ENCODE measurements at places on chromosomes 5 and 9.
A peak's percentile ranks its signal among the peaks of the same experiment; 100 is the strongest.

- H3K4me1 ChIP-seq = no peaks in the 10 kb centered on the region
- DNase-seq = no peak
- no peaks in the 10 kb centered on the region for H3K27me3 ChIP-seq
- no peak overlapping the region for H3K4me3 ChIP-seq
- H3K27ac ChIP-seq = no peak overlapping the region
- H3K36me3 ChIP-seq = no peaks in the 10 kb centered on the region
Measured at GRCh38 chr5:146426853-146427618, 20.1 kb upstream of the TCERG1 start.

DNA sequence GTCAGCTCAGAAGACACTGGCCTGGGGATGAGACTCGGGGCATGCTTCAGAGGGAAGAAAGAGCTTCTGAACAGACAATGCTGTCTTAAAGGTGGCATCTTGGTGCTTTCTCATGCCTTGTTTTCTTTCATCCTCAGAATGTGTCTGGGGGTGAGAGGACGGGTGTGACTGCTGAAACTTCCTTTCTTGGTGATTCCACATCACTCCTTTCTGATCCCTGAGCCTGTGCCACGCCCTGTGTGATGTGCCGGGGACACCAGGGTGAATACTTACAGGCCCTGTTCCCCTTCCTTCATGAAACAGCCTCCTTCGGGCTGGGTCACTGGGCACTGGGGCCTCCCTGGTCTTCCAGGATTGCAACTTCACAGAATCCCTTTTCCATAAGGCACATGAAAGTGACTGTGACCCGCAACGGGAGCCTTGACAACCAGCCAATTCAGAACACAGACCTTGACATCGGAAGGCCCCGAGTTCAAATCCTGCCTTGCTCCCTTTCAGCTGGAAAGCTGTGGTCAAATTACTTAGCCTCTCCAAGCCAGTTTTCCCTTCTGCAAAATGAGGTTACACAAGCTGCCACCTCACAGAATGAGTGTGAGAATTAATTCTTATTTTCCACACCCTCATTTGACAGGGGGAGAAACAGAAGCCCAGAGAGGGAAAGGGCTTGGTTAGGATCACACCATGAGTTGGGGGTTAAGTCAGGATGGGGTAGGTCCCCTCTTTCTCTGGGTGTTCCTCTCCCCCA is 44.1 kb upstream of the IL17B start:
- no peak overlapping the region for H3K4me3 ChIP-seq
- no peak overlapping the region for H3K27ac ChIP-seq
- DNase-seq = no peak
- H3K36me3 ChIP-seq = no peaks in the 10 kb centered on the region
- no peaks in the 10 kb centered on the region for H3K27me3 ChIP-seq

GRCh38 chr5:72940082-72940481 is 15.8 kb upstream of the FCHO2 start:
- H3K4me1 ChIP-seq = no peaks in the 10 kb centered on the region
- H3K27ac ChIP-seq = no peak overlapping the region
- DNase-seq = no peak
- H3K36me3 ChIP-seq = peaks cover 13% of the 10 kb centered on the region
- H3K4me3 ChIP-seq = no peak overlapping the region
- H3K27me3 ChIP-seq = peaks cover 3% of the 10 kb centered on the region

GRCh38 chr9:110114086-110114858 is 93.7 kb downstream of the C9orf152 start:
- H3K4me1 ChIP-seq = peaks cover 79% of the 10 kb centered on the region
- no peak for DNase-seq
- peak overlapping the region; percentile 38 for H3K4me3 ChIP-seq
- H3K36me3 ChIP-seq = no peaks in the 10 kb centered on the region
- no peaks in the 10 kb centered on the region for H3K27me3 ChIP-seq

DNA sequence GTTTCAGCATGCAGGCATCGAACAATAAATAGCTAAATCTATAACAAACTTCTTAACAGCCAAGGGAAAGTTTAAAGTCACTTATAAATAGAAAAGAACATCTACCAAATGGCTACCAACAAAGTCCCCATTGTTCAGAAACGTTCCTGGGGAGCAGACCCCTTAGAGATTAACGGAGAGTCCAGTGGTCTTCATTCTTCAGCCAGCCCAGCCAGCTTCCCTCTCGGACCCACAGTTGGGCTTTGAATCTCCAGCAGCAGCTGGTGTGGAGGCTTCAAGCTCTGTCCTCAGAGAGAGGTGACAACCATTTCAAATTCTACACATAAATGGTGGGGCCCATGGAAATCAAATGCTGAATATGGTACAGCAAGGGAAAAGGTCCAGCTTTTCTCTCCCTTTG is 11.2 kb downstream of the ENC1 start:
- no peak for DNase-seq
- no peak overlapping the region for H3K27ac ChIP-seq
- H3K27me3 ChIP-seq = no peaks in the 10 kb centered on the region
- peaks cover 6% of the 10 kb centered on the region for H3K36me3 ChIP-seq
- H3K4me3 ChIP-seq = no peak overlapping the region

- H3K4me1 ChIP-seq = no peaks in the 10 kb centered on the region
- H3K27me3 ChIP-seq = no peaks in the 10 kb centered on the region
- no peak overlapping the region for H3K4me3 ChIP-seq
- no peak overlapping the region for H3K27ac ChIP-seq
- DNase-seq = no peak
- H3K36me3 ChIP-seq = no peaks in the 10 kb centered on the region
Measured at GRCh38 chr5:133749331-133749985, 137.1 kb upstream of the FSTL4 start.

DNA sequence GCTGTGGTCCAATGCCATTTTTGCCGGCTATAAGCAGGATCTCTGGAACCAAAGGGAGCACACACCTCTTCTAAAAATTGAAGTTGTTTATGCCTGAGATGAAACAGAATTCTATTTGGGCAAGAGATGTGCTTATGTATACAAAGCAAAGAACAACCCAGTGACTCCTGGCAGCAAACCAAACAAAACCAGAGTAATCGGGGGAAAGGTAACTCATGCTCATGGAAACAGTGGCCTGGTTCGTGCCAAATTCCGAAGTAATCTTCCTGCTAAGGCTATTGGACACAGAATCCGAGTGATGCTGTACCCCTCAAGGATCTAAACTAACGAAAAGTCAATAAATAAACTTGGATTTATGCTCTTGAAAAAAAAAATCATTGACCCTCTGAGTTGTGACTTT is 178.7 kb downstream of the CEMIP2 start:
- no peak for DNase-seq
- no peak overlapping the region for H3K4me3 ChIP-seq
- no peaks in the 10 kb centered on the region for H3K36me3 ChIP-seq

GRCh38 chr9:8680157-8680556 is 880.6 kb upstream of the DMAC1 start:
- H3K27ac ChIP-seq = no peak overlapping the region
- H3K4me1 ChIP-seq = peaks cover 58% of the 10 kb centered on the region
- no peaks in the 10 kb centered on the region for H3K27me3 ChIP-seq
- H3K4me3 ChIP-seq = no peak overlapping the region
- no peaks in the 10 kb centered on the region for H3K36me3 ChIP-seq

GRCh38 chr9:121999556-121999955 is 93.6 kb downstream of the TTLL11 start:
- DNase-seq = no peak
- H3K36me3 ChIP-seq = no peaks in the 10 kb centered on the region
- no peak overlapping the region for H3K4me3 ChIP-seq
- no peak overlapping the region for H3K27ac ChIP-seq
- H3K4me1 ChIP-seq = peaks cover 17% of the 10 kb centered on the region

GRCh38 chr5:111774525-111774924 is 17.5 kb upstream of the NREP start:
- peak; percentile 16 for DNase-seq
- no peak overlapping the region for H3K27ac ChIP-seq
- no peak overlapping the region for H3K4me3 ChIP-seq

DNA sequence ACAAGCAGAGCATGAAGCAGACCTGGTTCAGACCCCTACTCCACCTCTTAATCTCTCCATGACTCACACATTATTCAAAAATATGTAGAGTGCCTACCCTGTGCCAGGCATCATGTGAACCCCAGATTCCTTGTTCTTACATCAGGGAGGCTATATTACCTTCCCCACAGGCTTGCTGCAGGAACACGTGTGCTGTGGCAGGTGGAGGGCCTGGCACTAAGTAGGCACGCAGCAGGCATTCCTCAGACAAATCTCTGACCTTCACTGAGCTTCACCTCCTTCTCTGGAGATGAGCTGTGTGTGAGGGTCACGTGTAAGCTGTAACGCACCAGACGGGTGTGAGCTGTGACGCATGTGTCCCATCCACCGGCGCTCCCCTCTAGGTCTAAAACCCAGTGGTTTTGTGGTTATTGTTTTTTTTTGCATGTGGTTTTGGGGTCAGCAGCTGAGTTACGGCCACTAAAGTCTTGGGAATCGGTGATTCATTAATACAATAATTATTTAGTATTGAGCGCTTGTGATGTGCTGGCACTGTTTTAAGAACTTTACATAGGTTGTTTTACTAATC is 30.3 kb downstream of the ANGPTL2 start:
- H3K27ac ChIP-seq = peak overlapping the region; percentile 76
- no peaks in the 10 kb centered on the region for H3K27me3 ChIP-seq
- H3K4me1 ChIP-seq = peaks cover 1% of the 10 kb centered on the region
- H3K4me3 ChIP-seq = no peak overlapping the region
- no peak for DNase-seq
- no peaks in the 10 kb centered on the region for H3K36me3 ChIP-seq

DNA sequence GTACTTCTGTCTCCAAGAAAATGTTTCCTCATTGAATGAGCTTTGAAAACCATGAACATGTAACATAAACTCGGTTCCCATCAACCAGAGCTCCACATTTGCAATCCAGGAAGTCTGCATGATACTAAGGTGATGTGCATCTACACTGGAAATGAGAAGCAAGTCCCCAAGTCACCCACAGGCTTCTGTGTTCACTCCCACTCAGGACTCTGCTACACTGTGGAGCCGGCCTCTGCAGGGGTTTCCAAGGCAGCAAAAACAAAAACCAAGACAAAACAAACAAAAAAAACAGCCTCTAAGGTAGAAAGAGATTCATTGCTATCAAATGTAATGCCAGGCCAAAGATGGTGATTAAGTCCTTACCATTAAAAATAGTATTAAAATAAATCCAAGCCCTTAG is 593.7 kb downstream of the IRX1 start:
- H3K27me3 ChIP-seq = no peaks in the 10 kb centered on the region
- peaks cover 4% of the 10 kb centered on the region for H3K4me1 ChIP-seq
- peaks cover 12% of the 10 kb centered on the region for H3K36me3 ChIP-seq
- DNase-seq = no peak
- H3K27ac ChIP-seq = no peak overlapping the region

DNA sequence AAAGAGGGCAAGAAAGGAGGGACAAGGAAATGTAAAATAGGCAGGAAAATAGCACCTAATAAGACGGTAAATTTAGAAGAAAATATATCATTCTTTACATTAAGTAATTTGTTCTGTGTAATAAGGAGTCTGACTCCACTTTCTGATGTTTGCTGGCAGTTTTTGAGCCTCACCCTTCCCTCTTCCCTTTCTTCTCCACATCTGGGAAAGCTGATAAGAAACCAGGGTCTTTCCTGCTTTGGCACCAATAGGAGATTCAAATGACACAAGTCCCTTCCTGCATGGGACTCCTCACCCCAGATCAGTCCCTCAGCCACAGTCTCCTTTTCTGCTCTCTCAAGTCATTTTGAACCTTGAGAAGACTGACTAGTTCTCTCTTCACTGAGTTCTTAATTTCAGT is 31.2 kb upstream of the LECT2 start:
- no peak overlapping the region for H3K4me3 ChIP-seq
- no peaks in the 10 kb centered on the region for H3K27me3 ChIP-seq
- DNase-seq = no peak
- no peaks in the 10 kb centered on the region for H3K36me3 ChIP-seq
- H3K4me1 ChIP-seq = no peaks in the 10 kb centered on the region

DNA sequence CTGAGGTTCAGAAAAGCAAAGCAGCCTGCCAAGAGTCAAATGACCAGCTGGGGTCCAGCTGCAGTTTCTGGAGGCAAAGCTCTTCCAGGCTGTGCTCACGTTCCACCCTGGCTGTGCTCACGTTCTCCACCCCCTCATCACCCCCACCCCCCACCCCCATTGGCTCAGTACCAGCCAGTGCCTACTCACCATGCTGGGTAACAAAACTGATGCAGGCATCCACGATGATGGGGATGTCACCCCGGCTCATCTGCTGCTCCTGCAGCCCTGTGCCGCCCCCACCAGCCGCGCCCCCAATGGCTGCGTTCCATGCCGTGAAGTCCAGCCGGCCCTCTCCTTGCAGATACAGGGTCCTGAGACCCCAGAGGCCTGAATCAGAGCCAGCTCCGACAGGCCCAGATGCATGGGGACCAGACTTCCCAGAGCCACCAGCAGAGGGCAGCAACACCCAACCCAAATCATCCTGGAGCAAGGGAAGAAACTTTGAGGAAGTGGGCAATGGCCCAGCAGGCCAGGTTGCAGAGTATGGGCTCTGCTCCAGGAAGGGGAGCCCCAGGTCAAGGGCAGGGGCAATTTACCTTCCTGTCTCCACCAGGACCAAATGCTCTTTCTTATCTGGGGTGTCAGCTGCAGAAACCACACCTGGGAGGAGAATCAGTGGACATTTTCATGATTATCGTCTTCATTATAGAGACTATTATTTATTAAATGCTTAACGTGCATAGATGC is 13.7 kb upstream of the FCHSD1 start:
- no peak overlapping the region for H3K27ac ChIP-seq
- H3K36me3 ChIP-seq = peaks cover 45% of the 10 kb centered on the region
- peak; percentile 88 for DNase-seq

- DNase-seq = no peak
- no peak overlapping the region for H3K4me3 ChIP-seq
- no peak overlapping the region for H3K27ac ChIP-seq
- peaks cover 18% of the 10 kb centered on the region for H3K36me3 ChIP-seq
Measured at GRCh38 chr5:121596882-121597281, 254.8 kb upstream of the FTMT start.

GRCh38 chr9:88590558-88591146 is 55.7 kb downstream of the NXNL2 start:
- H3K4me1 ChIP-seq = peaks cover 11% of the 10 kb centered on the region
- H3K27me3 ChIP-seq = no peaks in the 10 kb centered on the region
- H3K36me3 ChIP-seq = no peaks in the 10 kb centered on the region
- DNase-seq = peak; percentile 70

DNA sequence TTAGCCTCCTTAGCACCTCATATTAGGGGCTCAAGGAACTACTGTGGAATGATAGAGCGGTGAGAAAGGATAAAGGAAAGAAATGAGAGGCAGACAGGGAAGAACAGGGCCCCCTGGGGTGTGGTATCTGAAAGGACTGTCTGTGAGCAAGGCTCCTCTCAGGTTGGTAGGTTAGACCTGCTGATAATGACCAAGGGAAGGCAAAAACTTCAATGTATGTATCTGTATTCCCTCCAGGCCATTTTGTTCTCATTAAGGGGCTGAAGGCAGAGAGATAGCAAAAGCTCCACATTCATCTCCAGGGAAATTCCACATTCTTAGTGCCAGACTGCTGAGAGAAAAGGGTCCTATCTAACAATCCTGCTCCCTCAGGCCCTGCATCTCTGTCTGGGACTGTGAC is 28.6 kb downstream of the TRIM32 start:
- H3K4me1 ChIP-seq = peaks cover 34% of the 10 kb centered on the region
- H3K4me3 ChIP-seq = no peak overlapping the region
- H3K27ac ChIP-seq = no peak overlapping the region
- H3K27me3 ChIP-seq = no peaks in the 10 kb centered on the region

GRCh38 chr5:177478711-177479646 is 5.5 kb upstream of the DBN1 start:
- H3K27me3 ChIP-seq = no peaks in the 10 kb centered on the region
- peak overlapping the region; percentile 57 for H3K27ac ChIP-seq
